ENCODE measurements at places on chromosomes 6 and 20.

DNA sequence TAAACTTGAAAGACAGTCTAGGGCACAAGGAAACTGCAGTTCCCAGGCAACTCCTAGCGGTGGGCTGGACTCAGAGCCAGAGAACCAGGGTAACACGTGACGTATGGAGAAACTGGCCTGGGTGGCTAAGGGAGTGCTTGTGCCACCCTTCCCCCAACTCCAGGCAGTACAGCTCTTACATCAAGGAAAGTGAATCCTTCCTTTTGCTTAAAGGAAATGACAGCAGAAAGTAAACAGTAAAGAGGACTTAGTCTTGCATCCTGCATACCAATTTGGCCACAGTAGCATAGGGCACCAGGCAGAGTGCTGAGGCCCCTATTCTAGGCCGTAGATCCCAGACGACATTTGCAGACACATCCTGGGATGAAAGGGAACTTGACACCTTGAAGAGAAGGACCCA lies 322.8 kb downstream of the CD109 start:
- no peak for DNase-seq

DNA sequence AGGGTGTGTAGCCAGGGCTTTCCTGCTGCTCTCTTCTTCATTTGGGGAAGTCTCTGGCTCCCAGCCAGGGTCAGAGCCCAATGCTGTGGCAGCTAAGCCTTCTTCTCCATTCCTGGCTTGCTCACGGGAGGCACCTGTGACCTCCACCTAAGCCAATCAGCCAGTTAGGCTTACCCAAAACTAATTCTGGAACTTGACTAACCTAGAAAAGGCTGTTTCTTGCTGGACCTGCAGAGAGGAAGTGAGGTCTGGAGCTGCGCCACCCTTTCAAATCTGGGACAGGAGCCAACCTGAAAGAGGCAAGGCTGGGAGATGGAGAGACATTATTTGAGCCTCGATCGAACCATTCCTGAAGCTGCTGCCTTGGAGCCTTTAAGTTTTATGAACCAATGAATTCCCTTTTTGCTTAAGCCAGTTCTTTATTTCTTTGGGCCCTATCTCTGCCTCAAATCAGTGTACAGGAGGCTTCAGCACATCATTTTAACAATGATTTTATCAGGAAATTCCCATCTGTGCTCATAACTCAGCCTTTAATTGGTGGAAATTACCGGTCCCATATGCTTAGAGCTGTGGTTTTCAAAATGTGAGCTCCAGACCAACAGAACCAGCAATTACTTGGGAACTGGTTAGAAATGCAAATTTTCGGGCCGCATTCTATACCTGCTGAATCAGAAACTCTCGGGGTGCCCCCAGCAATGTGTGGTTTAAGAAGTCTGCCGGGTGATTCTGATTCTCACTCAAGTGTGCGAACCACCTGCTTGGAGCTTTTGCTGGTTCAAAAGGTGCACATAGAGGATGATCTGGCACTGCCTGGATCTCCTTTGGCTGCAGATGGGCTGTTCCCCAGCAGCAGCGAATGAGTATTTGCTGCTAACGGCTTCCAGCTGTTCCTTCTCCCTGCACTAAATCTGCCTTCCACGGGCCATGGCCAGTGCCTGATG lies 97.4 kb upstream of the RNF24 start:
- DNase-seq: no peak

- no peak for DNase-seq
Measured at GRCh38 chr20:48287021-48287494, 501.8 kb upstream of the SULF2 start.

DNA sequence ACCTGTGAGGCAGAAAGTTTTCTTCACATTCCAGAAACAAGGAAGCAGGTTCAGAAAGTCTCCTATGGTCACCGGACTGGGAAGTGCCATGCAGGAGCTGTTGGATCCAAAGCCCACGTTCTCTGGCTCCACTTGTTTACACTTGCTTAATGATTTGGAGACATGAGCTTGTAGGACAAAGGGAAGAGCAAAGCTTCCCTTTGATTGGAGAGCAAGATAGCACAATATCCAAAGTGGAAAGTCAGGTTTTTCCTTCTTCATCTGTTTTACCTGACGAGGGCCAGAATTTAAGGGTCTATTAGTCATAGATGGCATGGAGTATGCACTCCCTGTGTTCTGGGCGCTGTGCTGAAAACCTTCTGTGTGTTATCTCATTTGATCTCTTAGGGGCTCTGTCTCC lies 81.2 kb downstream of the PDE7B start:
- DNase-seq: no peak

DNA sequence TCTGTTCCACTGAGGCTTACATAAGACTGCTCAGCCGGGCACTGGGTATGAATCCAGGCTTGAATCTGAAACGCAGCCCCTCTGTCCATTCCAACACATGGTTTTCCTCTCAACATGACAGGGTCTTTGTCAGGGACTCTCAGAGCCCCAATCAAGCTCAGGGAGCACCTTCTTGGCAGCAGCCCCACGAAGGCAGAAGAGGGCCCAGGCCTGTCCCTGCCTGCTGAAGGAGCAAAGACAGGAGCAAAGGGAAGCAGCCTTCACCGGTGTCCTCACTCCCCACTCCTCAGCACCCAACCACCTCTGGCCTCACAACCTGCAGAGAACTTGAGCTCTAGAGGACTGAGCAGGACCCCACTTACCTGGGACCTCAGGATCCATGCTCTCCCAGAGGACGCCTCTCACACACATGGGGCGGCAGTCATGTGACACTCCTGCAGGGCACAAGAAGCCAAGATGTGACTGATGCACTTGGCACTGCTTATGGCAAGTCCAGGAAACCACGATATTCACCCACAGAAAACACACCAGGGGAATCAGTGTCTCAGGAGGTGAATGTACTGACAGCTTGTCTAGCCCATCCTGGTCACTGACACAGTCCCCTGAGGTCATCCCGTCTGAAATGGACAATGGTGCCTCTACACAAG lies 4.3 kb downstream of the SNHG17 start:
- DNase-seq: no peak

Data from stimulated activated CD8-positive, alpha-beta memory T cell treated with anti-CD3 and anti-CD28 coated beads, Interleukin-15, amount 100 ng/mL, for 4 hours (primary cell).